ENCODE measurements at places on chromosomes 16 and 17.
A peak's percentile ranks its signal among the peaks of the same experiment; 100 is the strongest.

DNA sequence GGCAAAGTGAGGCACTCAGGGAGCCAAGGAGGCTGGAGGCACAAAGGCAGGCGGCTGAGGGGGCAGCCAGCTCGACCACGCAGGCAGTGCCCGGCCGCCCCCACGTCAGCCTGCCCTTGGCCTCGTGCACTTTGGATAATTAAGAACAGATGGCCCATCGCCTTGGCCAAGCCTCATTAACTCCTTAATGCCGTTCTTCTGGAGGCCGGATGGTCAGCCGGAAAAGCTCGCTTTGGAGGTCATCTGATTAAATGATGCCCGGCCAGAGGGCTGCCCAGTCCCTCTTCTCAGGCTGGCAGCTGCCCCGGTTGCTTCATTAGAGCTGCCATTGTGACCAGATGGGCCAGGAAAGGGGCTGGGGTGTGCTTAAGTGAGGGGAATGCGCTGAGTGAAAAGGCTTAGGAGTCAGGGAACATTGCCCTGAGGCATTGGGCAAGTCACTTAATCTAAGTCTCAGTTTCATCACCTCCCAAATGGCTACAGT is 364.0 kb downstream of the NPIPA8 start:
- H3K36me3 ChIP-seq = no peaks in the 10 kb centered on the region
- no peaks in the 10 kb centered on the region for H3K4me1 ChIP-seq
- no peak overlapping the region for H3K4me3 ChIP-seq

DNA sequence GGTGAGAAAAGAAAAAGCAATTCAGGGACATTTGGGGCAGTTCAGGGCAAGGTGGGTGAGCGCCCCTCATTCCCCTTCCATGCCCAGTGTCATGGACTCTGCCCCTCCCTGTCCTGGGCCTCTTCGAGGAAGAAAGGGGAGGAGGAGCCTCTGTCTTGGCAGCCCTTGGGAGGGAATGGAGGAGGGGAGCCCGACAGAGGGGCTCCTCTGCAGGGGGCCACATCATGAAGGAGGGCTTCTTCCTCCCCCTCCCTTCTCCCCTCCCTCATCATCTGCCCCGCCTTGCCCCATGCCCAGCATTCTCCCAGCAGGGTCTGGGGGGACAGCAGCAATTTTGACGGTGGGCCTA is 33.2 kb upstream of the TAC4 start:
- H3K4me3 ChIP-seq = no peak overlapping the region
- H3K27me3 ChIP-seq = peaks cover 74% of the 10 kb centered on the region
- DNase-seq = no peak
- H3K36me3 ChIP-seq = no peaks in the 10 kb centered on the region

DNA sequence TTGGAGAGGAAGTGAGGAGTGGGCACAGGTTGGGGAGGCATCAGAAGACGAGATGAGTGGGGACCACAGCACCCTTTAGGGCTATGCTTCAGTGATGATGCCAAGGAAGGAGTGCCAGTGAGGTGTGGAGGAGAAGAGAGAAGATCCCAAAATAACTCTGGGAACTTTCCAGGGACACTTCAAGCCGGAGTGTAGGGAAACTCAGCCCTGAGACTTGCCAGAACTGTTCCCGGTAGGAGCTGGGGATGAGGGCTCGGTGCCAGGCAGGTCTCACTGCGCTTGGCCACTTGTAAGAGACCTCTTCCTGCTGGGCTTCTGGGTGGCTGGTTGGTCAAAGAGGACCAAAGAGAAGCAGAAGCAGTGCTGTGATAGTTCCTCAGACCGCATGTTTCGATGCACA is 63.6 kb downstream of the SHISA6 start:
- H3K27me3 ChIP-seq = no peaks in the 10 kb centered on the region
- H3K36me3 ChIP-seq = no peaks in the 10 kb centered on the region
- H3K4me3 ChIP-seq = no peak overlapping the region
- H3K27ac ChIP-seq = no peak overlapping the region

GRCh38 chr16:49398761-49399160 is 25.2 kb downstream of the C16orf78 start:
- H3K4me1 ChIP-seq = no peaks in the 10 kb centered on the region
- H3K27ac ChIP-seq = no peak overlapping the region
- H3K36me3 ChIP-seq = no peaks in the 10 kb centered on the region
- no peak for DNase-seq

- peak; percentile 37 for DNase-seq
- no peaks in the 10 kb centered on the region for H3K36me3 ChIP-seq
- H3K27ac ChIP-seq = no peak overlapping the region
- no peak overlapping the region for H3K4me3 ChIP-seq
- H3K27me3 ChIP-seq = no peaks in the 10 kb centered on the region
Measured at GRCh38 chr17:45364531-45365390, 47.9 kb upstream of the MAP3K14 start.

DNA sequence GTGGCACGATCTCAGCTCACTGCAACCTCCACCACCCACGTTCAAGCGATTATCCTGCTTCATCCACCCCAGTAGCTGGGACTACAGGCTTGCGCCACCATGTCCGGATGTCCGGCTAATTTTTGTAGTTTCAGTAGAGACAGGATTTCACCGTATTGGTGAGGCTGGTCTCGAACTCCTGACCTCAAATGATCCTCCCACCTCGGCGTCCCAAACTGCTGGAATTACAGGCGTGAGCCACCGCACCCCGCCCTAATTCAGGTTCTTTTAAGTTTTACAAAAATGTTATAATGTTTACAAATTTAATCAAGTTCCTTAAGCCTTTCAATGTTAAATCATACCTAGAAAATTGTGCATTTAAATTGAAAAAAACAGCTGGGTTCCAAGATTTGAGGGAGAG is 13.3 kb upstream of the GJD3 start:
- no peaks in the 10 kb centered on the region for H3K27me3 ChIP-seq
- H3K4me1 ChIP-seq = no peaks in the 10 kb centered on the region
- H3K4me3 ChIP-seq = no peak overlapping the region

DNA sequence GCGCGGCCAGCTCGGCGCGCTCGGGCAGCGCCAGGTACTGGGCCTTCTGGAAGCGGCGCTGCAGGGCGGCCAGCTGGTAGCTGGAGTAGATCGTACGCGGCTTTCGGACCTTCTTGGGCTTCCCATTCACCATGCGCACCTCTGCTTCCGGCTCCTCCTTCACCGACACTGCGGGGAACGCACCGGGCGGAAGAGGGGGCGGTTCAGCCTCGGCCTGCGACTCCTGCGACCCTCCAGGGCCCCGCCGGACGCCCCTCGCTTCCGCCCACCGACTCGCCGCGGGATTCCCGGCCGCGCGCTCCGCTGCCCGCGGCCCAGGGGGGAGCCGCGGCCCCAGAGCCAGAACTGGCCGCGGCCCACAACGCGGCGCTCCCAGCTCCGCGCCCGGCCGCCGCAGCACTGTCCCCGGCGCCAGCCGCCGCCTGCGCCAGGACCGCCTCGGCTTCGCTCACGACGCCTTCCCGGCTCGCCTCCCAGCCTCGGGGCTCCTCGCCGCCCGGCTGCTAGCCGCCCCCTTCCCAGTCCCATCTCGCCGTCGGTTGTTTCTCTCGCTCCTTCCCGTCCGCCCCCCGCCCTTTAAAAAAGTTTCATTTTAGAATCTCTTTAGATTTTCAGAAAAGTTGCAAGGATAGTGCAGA is 1.5 kb downstream of the DLX3 start:
- H3K4me1 ChIP-seq = peaks cover 3% of the 10 kb centered on the region
- H3K4me3 ChIP-seq = peak overlapping the region; percentile 1
- H3K36me3 ChIP-seq = no peaks in the 10 kb centered on the region

DNA sequence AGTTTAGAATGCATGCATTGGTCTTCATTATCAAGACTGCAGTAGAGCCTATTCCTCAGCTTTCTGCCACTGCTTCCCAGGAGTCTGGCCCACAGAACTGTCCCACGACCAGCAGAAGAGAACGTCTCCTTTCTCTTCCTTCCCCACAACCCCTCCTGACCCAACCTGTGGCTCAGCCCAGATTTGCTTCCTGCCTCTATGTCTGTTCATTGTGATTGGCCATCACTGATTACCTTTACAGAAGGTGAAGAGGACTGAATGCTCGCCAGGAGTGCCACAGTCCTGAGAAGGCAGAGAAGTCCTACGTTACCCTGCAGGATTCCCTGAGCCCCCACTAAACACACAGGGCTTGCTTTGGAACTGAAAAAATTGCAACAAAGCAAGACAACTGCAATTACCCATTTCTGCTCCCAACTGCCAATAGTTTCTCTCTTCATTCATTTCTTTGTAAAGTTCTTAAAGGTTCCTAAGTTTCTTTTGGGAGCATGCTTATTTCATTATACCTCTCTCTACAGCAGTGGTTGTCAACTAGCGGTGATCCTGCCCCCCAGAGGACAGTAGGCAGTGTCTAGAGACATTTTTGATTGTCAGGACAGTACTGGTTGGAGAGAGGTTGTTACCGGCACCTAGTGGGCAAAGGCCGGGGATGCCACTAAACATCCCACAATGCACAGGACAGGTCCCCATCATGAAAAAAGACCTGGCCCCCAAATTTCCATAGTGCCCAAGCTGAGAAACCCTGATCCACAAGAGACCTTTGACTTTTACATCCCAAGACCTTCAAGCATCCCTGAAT is 4.5 kb upstream of the NAT9 start:
- no peak overlapping the region for H3K4me3 ChIP-seq
- no peak overlapping the region for H3K27ac ChIP-seq
- H3K27me3 ChIP-seq = no peaks in the 10 kb centered on the region

DNA sequence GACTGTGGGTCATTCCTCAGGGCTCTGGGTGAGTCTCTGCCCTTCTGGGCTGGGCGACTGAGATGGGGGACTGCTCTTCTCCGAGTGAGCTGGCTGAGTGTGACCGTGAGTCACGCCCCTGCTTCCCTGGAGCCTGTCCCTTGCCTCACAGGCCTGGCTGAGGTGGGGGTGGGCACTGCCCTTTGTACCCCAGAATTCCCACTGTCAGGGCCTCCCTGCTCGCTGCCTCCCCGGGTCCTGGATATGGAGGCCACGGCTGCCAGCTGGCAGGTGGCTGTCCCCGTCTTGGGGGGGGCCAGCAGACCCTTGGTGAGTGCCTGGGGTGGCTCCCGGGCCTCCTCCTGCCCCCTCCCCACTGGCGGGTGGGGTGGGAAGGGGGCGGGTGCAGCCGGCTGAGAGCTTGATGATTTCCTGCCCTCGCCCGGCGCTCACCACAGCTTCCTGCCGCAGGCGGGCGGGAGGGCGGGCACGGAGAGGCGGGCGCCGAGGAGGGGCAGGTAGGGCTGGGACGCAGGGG is at the start of gene LAT:
Gene LAT, plus strand, starts transcription at position 434 of the 517 bp plus-strand sequence. CDS start 366 bp downstream, outside the sequence.
- no peak for DNase-seq
- no peak within 1 kb of the TSS for H3K4me3 ChIP-seq
- no peak within 1 kb of the TSS for H3K27ac ChIP-seq
- no peaks in the 10 kb centered on the region for H3K4me1 ChIP-seq
- H3K36me3 ChIP-seq = peaks cover 69% of the 10 kb centered on the region
- no peaks in the 10 kb centered on the region for H3K27me3 ChIP-seq

DNA sequence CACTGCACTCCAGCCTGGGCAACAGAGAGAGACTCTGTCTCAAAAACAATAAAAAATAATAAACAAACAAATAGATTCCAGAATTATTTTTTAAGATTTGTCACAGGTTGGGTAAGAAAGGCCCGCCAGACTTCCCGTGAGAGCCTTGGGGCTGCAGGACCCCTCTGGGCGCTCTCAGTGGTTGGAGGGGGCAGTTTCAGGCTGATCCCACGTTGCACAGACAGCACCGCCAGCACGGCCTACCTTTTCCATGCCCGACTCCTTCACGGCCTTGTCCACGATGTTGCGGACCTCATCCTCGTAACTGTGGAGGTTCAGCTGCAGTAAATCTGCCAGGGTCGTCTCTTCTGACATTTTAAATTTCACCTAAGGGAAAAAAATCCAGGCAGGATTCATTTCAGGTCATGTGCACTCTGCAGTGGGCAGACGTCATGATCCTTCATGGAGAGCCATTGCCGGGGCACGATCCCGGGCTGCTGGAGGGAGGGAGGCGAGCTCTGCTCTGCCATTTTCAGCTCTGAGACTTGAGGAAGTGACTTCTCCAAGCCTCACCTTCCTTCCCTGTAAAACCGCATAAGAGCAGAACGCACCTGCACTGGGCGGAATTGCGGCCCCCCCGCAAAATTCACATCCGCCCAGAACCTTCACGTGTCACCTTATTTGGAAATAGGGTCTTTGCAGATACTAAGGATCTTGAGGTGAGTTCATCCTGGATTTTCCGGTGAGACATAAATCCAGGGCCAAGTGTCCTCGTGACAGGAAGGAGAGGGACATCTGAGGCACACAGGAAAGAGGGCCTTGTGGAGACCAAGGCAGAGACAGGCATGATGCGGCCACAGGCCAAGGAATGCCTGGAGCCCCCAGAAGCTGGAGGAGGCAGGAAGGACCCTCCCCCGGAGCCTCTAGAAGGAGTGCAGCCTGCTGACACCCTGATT is 66.8 kb downstream of the DNAH17 start:
- no peak overlapping the region for H3K4me3 ChIP-seq
- H3K27ac ChIP-seq = no peak overlapping the region
- no peak for DNase-seq
- H3K4me1 ChIP-seq = no peaks in the 10 kb centered on the region
- H3K36me3 ChIP-seq = no peaks in the 10 kb centered on the region

DNA sequence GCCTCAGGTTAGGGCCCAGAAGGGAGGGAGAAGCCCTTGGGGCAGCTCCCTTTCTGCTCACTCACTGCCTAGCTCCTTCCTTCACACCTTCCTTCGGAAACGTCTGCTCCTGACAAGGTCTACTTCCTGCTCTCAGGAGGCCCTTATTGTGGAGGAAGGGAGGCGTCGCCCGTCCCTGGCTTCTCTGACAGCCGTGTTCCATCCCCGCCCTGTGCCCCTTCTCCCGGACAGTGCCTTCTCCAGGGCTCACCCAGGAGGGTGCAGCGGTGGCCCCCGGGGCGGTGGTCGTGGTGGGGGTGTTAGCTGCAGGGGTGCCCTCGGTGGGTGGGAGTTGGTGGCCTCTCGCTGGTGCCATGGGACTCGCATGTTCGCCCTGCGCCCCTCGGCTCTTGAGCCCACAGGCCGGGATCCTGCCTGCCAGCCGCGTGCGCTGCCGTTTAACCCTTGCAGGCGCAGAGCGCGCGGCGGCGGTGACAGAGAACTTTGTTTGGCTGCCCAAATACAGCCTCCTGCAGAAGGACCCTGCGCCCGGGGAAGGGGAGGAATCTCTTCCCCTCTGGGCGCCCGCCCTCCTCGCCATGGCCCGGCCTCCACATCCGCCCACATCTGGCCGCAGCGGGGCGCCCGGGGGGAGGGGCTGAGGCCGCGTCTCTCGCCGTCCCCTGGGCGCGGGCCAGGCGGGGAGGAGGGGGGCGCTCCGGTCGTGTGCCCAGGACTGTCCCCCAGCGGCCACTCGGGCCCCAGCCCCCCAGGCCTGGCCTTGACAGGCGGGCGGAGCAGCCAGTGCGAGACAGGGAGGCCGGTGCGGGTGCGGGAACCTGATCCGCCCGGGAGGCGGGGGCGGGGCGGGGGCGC is 231.9 kb downstream of the SEC14L1 start:
- H3K27me3 ChIP-seq = no peaks in the 10 kb centered on the region
- H3K4me3 ChIP-seq = peak overlapping the region; percentile 78
- DNase-seq = peak; percentile 87
- peak overlapping the region; percentile 88 for H3K27ac ChIP-seq
- no peaks in the 10 kb centered on the region for H3K36me3 ChIP-seq
- peaks cover 35% of the 10 kb centered on the region for H3K4me1 ChIP-seq

- H3K27me3 ChIP-seq = peaks cover 8% of the 10 kb centered on the region
- no peak overlapping the region for H3K4me3 ChIP-seq
- no peak for DNase-seq
Measured at GRCh38 chr17:34641368-34641767, 62.0 kb downstream of the TMEM132E start.

- no peak for DNase-seq
- H3K4me1 ChIP-seq = no peaks in the 10 kb centered on the region
- no peak overlapping the region for H3K4me3 ChIP-seq
- peaks cover 1% of the 10 kb centered on the region for H3K36me3 ChIP-seq
- H3K27me3 ChIP-seq = no peaks in the 10 kb centered on the region
Measured at GRCh38 chr17:60300011-60300410, 91.9 kb downstream of the USP32 start.

GRCh38 chr16:4081521-4082021 is 34.7 kb downstream of the ADCY9 start:
- H3K27ac ChIP-seq = peak overlapping the region; percentile 14
- H3K4me3 ChIP-seq = no peak overlapping the region
- DNase-seq = peak; percentile 49
- H3K27me3 ChIP-seq = no peaks in the 10 kb centered on the region
